Dermis lymphatic vessel endothelial cell (primary cell): ENCODE measurements at places on chromosomes 16 and 17. TPM values are rescaled to one million over a fixed set of nuclear protein-coding genes. Genes with fewer than 3 reads are reported as not detected.

The TSPAN10 gene
- total RNA-seq, result 0.43 and 0.60 TPM in 2 replicates

The CIAO2B gene
- 126 and 151 TPM in 2 replicates for total RNA-seq

The TBC1D3B gene
- total RNA-seq, result 0.43 and 1.5 TPM in 2 replicates

The UNC13D gene
- 2.5 and 7.9 TPM in 2 replicates for total RNA-seq

The PRSS27 gene
- total RNA-seq, result 0.22 and 0.26 TPM in 2 replicates

The ECI1 gene
- 27.7 and 31.9 TPM in 2 replicates for total RNA-seq

The ENPP7 gene
- not detected in 2 replicates for total RNA-seq
